ENCODE measurements at places on chromosomes 1 and 21.

DNA sequence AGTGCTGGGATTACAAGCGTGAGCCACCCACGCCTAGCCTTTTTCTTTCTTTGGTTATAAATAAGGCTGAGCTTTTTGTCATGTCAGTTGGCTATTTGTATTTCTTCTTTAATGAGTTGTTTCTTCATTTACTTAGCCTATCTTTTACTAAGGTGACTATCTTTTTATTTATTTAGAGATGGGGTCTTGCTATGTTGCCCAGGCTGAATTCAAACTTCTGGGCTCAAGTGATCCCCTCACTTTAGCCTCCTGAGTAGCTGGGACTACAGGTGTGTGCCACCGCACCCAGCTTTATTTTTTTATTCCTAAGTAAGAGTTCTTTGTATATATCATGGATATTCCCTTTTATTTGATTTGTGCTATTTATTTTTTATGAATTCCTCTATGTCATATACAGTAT, 11.9 kb downstream of the DMBX1 start:
- no peak for DNase-seq

DNA sequence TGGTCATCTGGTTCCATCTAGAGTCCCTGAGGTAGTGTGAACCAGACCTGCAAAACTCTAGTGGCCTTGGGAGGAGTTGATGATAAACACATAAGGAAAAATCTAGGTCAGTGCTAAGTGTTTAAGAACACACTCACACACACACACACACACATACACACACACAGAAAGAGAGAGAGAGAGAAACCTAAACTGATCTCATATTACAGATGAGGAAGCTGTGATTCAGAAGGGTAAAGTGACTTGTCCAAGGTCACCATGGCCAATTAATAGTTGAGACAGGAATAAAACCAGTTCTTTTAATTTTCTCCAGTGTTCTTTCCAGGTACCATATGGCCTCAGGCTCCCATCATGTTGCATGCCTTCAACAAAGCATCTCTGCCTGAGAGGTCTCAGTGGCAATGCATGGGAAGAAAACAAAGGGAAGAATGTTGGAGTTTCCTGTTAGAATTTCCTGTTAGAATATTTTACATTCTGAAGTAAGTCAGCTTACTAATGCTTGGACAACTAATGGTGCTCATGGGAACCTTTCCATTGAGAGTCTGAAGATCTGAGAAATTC, 77.3 kb upstream of the TSPAN2 start:
- DNase-seq = no peak

DNA sequence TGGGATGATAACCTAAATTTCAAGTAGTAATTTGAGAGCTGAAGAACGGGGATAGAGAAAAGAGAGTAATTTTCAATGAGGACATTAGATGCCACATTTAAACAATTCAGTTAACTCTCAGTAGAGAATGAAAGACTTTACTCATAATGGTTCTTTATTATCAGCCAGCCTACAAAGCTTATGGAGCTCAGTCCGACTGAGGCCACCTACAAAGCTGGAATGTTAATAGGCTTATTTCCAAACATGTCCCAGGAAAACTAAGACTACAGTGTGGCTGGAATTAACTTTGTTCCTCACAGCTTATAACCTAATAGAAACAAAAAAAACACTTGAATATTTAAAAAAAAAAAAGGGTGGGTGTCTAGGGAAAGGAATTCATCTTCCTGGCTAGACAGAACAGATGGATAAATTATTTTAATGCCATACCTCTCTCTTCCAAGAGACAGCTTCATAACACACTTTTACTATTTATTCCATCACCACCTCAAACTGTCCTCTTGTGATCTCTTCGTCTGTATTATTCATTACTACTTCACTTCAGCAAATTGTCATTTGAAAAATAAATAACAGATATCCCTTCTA, 9.8 kb downstream of the SLC19A2 start:
- no peak for DNase-seq

DNA sequence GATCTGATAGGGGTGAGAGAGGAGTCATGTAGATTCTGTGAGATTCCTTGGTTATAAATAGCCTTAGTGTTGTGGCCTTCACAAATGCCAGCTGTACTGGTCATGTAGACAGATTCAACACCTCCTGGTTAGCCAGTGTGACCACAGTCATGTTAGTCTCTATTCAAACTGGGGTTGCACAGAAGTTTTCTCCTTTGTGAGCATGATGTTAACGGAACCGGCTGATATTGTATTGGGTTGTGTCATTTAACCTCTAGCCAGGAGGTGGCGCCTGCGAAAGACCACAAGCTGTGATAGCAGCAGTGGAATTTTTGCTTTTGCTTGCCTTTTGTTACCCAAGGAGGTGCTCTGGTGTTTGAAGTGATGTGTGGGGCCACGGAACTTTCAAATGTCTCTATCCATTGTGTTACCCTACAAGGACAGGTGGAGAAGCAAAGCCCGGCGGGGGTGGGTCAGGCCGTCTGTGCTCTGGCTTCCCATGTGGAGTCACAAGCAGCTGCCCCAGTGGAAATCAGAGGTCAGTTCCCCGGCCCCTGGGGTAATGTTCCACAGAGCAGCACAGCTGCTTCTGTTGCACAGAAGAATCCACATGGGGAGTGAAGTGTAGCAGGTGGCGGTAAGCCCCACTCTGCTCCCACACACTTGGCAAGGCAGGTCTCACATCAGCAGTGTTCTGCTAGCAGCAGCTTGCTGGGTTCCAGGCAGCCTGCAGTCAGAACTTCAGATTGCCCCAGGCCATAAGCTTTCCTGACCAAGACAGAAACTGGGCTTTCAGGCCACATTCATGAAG, 112.6 kb downstream of the ADAMTS1 start:
- DNase-seq = peak; percentile 77

DNA sequence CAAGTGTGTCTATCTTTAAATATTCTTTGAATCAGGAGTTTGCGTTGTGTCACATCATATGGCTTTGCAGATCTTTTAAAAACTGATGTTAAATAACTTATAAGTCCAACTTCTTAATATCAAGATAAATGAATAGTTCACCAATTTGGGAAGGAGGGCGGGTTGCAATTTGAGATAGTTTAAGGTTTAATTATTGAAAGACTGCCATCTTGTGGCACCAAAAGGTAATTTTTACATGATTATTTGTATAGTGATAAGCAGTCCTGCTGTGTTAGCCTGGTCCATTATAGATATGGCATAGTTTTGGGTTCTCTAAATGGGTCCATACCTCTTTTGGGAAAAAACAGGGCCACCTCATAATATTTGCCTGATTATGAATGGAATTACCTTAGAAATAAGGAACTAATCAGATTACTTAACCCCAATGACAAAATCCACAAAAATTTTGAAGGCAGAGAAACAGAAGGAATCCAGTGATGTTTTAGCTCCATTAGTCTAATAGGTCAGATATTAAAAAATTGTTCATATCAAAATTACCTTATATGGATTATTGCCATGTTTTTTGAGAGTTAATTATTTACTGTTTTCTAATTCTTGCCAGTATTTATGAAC, 64.3 kb downstream of the PRKAA2 start:
- no peak for DNase-seq

DNA sequence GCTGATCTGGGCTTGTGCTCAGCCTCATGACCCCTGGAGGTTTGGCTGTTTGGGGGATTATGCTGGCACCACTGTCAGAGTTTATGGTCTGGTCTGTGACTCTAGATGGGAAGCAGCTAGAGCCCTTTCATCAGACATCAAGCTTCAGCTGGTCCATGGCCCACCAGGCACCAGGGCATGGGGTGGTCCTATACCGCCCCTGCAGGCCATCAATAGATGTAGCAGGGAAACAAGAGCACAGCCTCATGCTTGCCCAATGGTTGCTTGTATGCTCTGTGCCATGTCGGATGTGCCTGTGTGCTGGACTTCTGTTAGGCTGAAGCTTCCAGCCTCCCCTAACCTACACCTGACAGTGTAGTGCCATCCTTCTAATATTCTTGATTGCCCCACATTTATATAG, 71.1 kb upstream of the CD34 start:
- no peak for DNase-seq

DNA sequence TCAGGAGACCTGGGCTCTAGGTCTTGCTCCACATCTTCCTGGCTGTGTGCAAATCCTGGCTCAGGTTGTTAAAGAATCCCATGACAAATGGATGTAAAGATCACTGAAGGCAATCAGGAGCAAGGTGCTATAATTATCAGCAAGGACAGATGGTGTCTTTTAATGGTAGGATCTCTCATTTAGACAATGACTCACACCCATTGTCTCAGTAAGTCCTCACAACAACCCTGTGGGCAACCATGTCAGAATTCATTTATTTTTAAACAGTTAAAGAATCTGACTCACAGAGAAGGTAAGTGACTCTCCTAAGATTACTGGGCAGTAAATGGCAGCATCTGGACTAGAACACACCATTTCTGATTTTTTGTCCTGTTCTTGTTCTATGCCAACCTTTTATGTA, 32.8 kb downstream of the RNASEL start:
- DNase-seq = no peak

- no peak for DNase-seq
Observed at GRCh38 chr1:101207891-101208290, 28.9 kb upstream of the S1PR1 start.

- DNase-seq = no peak
Observed at GRCh38 chr1:36771660-36772284, 262.5 kb downstream of the GRIK3 start.

DNA sequence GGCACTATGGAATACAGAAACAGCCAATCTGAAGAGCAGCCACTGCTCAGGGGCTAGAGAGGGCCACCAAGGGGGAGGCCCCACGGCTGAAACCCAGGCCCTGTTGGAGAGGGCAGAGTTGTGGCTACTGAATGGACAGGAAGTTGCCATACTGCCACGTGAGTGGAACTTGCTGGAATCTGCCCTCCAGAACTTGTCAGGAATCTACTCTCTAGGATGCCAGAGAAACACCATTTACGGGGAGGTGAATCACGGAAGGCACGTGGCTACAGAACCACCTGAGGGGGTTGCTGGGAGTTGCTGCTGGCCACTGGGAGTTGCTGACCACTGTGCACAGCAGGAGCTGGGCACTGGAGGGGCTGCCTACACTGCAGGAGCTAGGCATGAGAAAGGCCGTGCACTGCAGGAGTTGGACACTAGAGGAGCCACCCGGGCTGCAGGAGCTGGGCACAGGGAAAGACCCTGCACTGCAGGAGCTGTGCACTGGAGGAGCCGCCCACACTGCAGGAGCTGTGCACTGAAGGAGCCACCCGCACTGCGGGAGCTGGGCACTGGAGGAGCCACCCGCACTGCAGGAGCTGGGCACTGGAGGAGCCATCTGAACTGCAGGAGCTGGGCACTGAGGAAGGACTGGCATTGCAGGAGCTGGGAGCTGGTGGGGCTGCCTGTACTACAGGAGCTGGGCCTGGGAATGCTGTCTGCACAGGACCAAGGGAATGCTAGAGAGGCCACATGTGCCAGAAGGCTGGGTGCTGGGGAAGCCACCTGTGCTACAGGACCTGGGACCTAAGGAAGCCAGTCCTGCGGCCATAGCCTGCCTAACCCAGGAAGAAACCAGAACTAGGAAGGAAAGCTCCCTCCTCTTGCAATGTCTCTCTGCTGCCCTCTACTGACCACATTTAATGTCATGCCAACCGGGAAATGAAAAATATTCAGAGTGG, 343.4 kb downstream of the MATN1 start:
- DNase-seq = peak; percentile 51

Data from right hindlimb (tissue), 1 donor.